ENCODE measurements at places on chromosomes 3 and 15.

- peak; percentile 44 for DNase-seq
Measured at GRCh38 chr3:50573566-50574443, 4.5 kb downstream of the HEMK1 start.

- no peak for DNase-seq
Measured at GRCh38 chr15:33089165-33089877, 105.2 kb downstream of the FMN1 start.

DNA sequence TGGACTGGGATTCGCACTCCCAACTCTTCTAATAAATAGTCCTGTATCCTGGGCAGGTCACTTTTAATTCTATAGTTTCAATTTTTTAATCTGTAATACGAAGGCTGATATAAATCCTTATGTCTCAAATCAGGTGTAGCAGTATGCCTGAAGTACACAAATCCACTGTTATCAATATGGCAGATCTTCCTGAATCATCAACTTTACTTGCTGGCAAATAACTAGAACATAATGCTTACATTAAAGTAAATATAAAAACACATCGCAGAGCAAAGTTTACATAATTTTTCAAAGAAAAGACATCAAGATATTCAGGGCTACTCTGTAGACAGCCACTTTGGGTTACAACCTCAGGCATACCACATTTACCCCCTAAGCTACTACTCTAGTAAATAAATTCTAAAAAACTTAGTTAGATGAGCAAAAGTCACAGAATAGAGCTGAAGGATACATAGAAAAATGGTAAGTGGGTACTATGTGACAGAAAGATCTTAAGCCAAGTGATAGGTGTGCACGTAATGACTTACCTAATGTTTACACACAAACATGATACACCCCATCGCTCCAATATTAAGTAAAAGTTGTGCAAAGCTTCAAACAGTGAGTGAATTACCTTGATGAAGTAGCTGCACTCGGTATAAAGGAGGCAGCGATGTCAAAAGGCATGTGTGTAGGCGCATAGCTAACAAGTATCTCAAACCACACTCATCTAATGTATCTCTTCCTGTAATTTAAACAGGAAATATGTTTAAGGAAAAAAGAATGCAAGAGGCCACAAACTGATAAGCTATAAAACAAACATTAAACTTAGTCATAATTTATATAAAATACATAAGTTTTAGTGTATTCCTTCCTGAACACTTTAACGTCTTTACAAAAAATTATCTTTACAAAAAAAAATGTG is 127.9 kb downstream of the DMXL2 start:
- DNase-seq = no peak

- no peak for DNase-seq
Measured at GRCh38 chr3:42906070-42906847, at the start of gene ZNF662. ZNF662 (plus strand) TSS chr3:42906142; CDS start chr3:42908115, 1,973 bp downstream.

GRCh38 chr15:36426691-36427090 is 152.7 kb upstream of the CDIN1 start:
- DNase-seq = no peak

DNA sequence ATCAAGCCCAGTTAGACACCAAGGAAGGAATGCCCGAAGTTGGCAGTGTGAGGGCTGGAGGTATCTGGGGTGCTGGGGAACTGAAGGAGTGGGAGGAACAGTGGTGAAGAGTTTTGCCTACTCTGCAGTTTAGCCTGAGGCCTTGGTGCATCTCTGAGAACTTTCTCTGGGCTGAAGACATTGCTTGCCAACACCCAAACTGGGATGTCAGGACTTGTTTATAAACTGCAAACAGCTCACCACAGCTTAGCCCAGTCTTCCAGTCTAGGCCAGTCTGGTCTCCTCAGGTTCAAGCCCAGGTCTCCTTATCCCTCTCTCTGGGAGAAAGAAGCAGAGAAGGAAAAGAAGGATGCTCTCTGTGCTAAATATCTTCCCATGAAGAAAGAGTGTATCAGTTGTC is 68.0 kb upstream of the BOC start:
- no peak for DNase-seq

GRCh38 chr15:41558400-41559238 is at the start of gene TYRO3:
TYRO3 (plus strand) TSS chr15:41559212; CDS start chr15:41559258, 46 bp downstream.
- peak; percentile 46 for DNase-seq

- no peak for DNase-seq
Measured at GRCh38 chr3:126413693-126414080, 19.0 kb downstream of the CFAP100 start.

- no peak for DNase-seq
Measured at GRCh38 chr15:84570164-84570735, 30.6 kb upstream of the ZSCAN2 start.

- DNase-seq = no peak
Measured at GRCh38 chr3:46660003-46660402, 33.5 kb downstream of the ALS2CL start.

DNA sequence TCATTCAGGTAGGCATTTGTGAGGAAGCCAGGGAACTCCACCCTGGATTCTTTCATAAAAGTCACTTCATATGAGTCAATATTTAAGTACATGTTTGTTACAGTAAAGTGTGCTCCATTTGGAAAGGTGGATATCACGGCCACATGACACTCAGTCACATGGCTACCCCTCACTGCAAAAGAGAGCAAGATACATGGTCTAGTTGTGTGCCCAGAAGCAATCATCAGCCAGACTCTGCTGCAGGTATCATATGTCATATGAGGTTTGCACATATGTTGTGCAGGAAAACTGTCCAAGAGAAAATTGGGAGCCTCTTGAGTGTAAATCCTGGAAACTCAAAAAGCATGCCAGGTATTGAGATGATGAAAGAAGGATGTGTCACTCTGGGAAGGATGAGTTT is 55.0 kb upstream of the NMNAT3 start:
- no peak for DNase-seq

- DNase-seq = no peak
Measured at GRCh38 chr3:40655551-40655950, 130.8 kb downstream of the ZNF621 start.

DNA sequence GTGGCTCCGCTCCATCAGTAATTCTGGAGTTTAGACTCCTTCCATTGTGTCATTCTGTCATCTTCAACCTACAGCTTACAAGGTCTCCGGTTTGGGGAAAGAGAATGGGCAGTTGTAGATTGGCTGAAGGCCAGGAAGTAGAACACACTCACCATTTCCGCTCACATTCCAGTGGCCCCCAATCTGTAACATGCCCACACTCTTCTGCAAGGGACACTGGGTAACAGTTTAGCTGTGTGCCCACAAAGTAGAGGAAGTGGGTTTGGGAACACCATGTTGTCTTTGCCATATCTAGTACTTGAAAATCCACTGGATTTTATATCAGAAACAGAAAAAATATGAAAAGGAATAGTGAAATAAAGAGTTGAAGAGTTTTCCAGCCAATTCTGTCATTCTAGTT is 153.5 kb downstream of the SV2B start:
- DNase-seq = no peak

GRCh38 chr15:25739687-25740121 is 123.4 kb downstream of the ATP10A start:
- no peak for DNase-seq

DNA sequence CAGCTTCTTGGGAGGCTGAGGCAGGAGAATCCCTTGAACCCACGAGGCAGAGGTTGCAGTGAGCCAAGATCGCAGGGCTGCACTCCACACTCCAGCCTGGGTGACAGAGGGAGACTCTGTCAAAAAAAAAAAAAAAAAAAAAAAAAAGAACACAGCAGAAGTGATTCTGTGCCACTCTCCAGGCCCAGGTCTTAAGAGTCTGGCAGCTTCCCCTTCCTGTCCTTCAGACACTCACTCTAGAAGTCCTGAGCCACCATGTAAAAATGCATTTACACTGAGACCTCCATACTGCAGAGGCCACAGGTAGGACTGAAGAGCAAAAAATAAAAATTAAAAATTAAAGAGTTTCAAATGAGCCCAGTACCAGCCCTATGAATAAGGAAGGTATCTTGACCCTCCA is 11.8 kb upstream of the CDV3 start:
- DNase-seq = no peak

GRCh38 chr15:88028024-88028423 is 228.5 kb downstream of the NTRK3 start:
- DNase-seq = no peak

GRCh38 chr3:54168451-54168850 is 46.1 kb downstream of the CACNA2D3 start:
- DNase-seq = no peak

DNA sequence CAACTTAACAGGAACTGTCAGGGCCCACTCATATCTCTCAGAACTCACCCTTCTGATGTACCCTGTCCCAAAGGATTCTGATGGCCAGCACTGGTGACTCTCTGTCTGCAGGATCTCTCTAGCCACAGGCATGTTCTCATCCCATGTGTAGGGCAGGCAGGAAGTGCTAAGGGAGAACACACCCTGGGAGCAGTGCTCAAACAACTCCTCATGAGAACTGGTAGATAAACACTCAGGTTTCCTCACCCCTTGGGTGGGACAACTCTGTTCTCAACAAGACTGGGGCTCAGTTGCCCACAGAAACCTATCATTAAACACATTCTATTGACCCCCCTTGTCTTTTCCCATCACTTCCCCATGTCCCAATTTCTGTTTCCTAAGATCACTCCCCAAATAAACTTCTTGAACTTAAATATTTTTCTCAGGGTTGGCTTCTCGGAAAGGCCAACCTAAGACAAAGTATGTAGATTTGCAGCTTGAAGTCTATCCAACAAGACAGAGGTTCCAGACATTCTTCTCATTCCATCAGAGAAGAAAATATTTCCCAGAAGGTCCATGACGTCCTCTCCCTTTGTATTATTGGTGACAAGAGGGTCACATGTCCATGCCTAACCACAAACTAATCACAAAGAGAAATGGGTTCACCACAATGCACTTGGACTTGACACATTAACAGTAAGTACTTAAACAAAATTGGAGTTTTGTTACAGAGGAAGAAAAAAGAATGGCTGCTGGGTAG is 276.6 kb upstream of the GADL1 start:
- DNase-seq = no peak

GRCh38 chr3:103059432-103059831 is 624.6 kb downstream of the ZPLD1 start:
- DNase-seq = no peak

DNA sequence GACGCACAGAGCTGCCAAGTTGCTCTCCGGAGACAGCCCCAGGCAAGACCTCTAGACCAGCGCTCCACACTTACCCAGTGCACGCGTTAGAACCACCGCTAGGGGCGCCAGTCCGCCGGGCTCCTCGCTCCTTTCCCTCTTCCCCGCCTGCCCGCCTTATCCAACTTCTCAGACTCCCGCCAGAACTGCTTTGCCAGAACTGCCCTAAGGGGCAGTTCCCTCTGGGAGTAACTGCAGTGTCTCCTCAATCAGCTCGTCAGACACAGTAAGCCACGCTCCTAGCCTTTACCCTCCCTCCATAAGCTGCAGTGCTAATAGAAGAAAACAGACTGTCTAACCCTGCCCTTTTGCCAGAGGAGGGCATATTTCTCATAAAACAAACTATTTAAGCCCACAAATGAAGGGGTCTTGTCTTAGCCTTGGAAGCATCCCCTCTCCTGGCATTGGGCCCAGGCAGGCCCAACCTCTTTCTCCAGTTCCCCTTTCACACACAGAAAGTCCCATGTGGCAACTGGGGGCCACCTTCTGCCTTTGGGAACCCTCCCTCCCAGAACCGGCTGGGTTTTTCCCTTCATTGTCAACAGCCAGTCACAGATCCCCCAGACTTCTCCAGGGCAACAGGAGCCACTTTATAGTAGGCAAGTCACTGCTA is 3.7 kb downstream of the BMF start:
- DNase-seq = peak; percentile 73

DNA sequence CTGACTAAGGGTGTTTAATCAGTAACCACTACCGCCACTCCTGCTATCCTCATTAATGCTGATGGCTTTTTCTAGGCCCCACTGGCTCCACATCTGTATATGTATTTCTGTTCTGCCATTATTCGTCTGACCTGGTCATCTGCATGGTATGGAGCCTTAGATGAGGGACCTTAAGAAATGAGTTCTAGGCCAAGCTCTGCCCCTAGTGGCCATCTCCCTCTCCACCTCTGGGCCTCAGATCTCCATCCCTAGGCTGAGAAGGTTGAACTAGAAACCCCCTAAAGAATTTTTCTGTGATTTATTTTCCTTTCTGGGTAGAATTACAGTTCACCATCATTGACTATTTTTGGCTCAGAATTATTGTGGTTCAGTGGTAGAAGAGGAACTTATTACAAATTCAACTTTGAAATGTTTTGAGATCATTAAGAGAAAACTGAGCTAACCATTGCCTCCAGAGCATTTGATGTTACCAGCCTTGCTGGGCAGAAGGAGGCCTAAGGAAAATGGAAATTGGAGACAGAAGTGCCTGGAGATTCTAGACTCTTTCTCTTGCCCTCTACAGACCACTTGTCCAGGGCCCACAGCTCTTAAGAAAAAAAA is 325.2 kb upstream of the NR2E3 start:
- no peak for DNase-seq

DNA sequence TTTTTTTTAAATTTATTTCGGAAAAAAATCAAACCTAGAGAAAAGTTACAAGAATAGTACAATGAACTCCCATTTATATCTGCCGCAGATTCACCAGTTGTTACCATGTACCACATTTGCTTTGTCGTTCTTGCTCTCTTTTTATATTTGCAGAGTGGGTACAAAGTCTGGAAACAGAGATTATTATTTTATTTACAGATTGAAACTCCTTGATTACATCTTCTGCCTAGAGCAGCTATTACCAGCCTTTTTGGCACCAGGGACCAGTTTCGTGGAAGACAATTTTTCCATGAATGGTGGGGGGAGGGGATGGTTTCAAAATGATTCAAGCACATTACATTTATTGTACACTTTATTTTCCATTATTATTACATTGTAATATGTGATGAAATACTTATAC is 8.3 kb downstream of the MEF2A start:
- DNase-seq = no peak

DNA sequence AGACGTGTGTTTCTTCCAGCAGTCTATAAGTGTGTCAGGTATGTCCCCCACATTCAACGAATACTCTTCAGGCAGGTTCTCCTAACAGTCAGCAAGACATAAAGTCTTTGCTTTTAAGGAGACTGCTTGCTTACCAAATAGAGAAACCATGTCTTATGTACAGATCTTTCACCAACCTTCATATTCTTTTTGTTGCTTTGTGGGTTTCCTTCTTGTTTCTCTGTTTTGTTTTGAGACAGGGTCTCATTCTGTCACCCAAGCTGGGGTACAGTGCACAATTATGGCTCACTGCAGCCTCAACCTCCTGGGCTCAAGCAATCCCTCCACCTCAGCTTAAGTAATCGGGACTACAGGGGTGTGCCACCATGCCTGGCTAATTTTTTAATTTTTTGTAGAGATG is 14.3 kb downstream of the DYNC1LI1 start:
- no peak for DNase-seq

GRCh38 chr3:27728195-27729087 is 6.3 kb upstream of the EOMES start:
- DNase-seq = no peak

GRCh38 chr3:139957844-139958243 is 22.9 kb downstream of the CLSTN2 start:
- DNase-seq = no peak
